KG1 (cell line): ENCODE measurements at places on chromosomes 5 and 9.
A peak's percentile ranks its signal among the peaks of the same experiment; 100 is the strongest.

DNA sequence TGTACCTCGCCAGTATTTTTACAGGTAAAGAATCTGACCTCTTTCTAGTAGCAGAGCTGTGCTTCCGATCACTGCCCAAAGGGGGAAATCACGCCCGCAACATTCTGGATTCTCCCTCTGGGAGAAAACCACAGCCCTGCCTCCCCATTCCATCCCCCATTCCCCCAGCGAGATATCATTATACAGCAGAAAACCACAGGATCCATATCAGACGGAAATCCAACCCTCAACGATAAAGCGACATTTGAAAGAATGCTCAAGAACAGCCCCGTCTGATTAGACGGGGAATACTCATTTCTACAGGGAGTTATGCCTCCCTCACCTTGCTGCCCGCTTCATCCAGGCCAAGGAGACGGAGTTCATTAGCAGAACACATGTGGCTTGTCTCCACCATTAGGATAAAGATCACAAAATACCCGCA lies 172.8 kb downstream of the COL23A1 start:
- no peak for DNase-seq

- no peak for DNase-seq
These were observed 183.6 kb upstream of the MAP3K1 start for GRCh38 chr5:56631719-56632118.

DNA sequence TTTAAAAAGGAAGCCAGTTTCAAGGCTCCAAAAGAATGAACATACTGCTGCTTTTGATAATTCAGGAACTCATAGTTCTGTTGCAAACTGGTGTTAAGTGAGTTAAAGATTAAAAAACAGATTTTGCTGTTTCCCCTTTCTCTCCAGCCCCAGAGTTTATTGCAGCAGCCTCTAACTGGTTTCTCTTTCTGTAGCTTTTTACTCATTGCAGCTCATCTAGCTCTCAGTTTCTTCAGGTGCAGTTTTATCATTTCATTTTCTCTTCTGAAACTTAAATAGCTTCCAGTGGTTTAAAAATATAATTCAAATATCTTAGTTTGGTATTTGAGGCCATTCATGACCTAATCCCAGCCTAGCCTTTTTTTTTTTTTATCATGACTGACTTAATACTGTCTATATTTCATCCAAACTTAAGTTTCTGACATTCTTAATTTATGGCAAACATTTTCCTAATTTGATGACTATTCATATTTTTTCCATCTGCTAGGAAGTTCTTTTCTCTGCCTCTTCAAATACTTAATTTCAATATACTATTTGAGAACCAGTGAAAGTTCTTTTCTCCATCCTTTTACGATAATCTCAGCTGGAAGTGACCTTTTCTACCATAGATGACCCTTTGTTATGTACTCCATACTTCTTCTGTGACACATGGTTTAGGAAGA lies 252.7 kb upstream of the GRIA1 start:
- no peak for DNase-seq

DNA sequence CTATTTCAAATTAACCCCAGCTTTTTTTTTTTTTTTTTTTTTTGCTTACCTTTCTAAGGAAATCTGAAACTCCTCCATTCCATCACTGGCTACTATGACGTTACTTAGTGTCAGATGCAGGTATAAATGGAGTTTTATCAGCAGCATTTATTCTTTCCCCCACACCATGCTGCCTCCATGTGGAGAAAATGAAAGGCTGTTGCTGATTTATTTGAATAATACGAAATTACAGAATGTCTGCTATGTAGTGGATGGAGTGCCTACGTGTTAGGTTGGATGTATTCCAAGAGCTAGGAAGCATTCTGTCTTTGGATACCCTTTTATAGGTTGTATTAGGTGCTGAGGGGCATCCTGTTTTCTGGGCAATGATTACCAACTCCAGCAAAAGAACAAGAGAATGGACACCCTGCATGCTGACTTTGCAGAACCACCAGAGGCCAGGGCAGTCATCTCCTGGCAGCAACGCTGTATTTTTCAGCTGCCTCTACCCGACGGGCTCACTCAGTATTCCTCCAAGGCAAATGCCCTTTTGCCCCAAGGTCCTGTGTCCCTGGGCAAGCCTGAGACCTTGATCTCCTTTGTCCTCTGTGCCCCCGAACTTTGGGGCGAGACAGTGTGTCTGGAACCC lies 199.5 kb downstream of the ALDH1A1 start:
- DNase-seq = no peak

GRCh38 chr5:88691230-88691582 lies 191.8 kb downstream of the MEF2C start:
- DNase-seq = no peak

GRCh38 chr9:135906291-135907005 lies 898 bp downstream of the CAMSAP1 start:
- DNase-seq = no peak

DNA sequence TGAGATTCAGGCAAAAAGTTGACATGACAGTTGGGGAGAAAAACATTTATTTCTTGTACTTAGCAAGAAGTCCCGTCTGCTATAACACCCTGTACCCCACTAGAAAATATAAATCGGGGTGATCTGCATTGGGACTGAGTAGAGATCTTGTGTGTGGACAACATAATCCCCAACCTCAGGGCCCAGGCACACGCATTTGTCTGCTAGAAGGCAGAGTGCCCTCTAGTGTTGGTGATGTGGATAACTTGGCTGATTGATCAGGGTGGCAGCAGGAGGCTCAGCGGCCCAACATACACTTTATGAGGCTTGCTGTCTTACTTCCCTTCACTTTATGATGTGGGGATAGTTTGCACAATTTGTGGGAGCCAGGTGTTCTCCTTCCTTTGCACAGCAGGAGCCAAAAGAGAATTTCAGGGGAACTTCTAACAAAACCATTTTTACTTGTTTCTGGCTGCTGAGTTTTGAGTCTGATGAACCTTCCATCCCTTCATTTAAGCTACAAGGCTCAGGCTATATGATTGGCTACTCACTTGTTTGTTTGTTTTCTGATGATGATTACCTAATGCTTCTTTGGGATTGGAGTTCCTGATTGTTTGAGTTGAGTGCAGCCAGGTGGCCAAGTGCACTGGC lies 263.2 kb downstream of the DMAC1 start:
- peak; percentile 2 for DNase-seq

- DNase-seq = no peak
These were observed 74.9 kb upstream of the NIPAL4 start for GRCh38 chr5:157384971-157385709.

DNA sequence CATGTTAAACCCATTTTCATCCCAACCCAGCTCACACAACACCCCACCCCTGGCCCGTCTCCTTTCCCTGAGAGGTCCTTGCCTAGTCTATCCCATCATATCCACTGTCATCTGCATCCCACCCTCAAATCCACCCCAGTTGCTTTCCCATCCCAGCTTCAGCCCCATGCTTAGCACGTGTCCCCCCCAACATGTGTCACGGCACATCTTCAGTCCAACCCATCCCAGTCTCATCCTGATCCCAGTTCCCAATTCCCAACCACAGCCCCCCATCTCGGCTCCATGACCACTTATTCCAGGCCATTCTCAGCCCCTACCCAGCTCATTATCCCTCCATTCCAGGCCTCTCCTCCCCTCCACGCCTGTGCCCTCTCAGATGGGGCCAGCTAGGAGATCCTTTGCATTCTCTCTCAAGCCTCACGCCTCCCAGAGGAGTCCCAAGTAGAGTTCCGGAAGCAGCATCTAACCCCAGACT lies 605 bp upstream of the DBN1 start:
- DNase-seq = no peak
